ENCODE measurements at places on chromosomes 11 and 22.

DNA sequence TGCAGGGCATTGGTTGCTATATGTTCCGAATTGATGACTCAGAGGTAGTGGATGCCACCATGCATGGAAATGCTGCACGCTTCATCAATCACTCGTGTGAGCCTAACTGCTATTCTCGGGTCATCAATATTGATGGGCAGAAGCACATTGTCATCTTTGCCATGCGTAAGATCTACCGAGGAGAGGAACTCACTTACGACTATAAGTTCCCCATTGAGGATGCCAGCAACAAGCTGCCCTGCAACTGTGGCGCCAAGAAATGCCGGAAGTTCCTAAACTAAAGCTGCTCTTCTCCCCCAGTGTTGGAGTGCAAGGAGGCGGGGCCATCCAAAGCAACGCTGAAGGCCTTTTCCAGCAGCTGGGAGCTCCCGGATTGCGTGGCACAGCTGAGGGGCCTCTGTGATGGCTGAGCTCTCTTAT, 5.4 kb upstream of the TTC36 start:
- DNase-seq = no peak

GRCh38 chr11:38990841-38991240, 2392.8 kb upstream of the RAG2 start:
- DNase-seq = no peak

DNA sequence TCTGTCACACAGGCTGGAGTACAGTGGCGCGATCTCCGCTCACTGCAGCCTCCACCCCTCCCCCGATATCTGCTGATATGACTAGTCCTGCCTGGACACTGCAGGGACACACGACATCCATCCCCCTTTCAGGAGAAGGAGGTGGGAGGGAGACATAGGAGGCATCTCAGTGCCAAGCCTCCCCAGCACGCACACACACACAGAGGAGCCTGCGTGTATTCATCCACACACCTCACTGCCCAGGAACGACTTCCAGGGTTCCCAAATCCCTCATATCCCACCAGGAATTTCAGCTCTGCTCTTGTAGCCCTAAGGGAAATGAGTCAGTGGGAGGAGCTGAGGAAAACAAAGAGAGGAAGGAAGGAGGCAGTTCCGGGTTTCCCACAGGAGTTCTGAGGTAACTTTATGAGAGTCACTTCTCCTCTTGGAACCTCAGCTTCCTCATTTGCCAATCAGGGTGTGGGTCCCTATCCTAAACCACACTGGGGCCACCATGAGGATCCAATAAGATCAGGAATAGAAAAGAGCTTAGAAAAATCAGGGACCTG, 37.2 kb upstream of the ACER3 start:
- no peak for DNase-seq

- peak; percentile 51 for DNase-seq
These were observed 26.0 kb upstream of the FADD start for GRCh38 chr11:70176940-70177689.

DNA sequence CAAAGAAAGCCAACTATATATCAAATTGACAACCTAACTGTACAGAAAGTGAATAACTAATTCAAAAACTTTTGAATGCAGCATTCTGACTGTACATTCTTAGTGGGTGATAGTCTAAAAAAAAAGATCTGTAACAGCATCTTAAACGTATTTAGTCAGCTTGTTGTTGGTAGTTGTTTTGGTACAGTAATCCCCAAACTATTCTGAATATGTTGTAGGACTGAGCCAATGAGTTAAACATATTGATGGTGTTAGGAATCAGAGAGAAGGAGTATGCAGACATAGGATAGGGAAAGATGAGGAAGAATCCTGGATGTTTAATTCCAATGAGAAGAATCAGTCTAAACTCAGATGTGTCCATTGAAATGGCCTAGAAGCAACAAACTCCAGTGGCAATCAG, 41.9 kb upstream of the KIRREL3 start:
- DNase-seq = no peak

DNA sequence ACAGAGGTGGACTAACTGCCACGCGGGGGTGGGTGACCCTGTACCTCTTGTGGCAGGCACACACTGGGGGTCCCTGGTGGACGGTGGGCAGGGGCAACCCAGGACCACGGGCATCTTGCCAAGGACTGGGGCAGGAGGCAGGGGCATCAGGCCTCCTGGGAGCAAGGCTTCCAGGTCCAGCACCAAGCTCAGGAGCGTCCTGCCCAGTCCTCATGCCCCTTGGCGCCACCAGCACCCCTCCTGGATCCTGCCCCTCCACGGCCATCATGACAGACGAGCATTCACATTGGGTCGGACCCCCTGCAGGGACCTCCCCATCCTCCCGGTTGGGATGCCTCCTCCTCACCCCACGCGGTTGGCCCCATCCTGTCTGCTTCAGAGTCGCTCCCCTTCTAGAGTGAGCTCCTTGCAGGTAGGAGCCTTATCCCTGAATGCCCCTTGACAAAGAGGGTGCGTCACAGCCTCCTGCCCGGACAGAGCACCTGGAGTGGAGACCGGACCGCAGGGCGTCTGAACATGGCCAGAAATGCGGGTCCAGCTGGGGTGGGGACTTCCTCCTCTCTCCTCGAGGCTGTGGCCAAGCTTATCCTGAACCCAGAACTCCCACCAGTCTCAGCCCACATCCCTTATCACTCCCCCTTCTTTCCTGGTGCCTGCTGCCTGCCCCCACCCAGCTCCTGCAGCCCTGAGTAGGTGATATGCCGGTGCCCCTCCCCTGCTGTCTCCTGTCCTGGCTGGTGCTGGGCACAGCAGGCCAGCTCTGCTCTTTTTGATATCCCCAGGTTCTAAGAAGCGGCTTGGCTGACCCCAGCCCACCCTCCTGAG, 40.3 kb downstream of the IGF2 start:
- DNase-seq = peak; percentile 6

DNA sequence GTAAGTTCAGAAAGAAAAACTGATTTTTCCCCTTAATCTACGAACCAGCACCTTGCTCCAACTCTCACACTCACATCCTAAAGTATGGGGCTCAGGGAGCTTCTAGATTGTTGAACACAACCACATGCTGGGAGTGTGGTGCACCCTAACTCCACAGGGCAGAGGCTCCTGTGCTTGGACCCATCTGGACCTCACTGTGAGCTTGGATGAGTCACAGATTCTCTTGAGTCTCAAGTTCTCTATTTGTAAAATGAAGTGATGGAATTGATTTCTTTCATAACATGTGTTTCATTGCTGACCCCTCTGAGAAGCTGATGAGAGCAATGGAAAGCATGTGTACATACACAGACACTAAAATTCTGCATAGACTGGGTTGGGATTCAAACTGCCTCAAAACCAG, 109.7 kb downstream of the PGR start:
- no peak for DNase-seq

DNA sequence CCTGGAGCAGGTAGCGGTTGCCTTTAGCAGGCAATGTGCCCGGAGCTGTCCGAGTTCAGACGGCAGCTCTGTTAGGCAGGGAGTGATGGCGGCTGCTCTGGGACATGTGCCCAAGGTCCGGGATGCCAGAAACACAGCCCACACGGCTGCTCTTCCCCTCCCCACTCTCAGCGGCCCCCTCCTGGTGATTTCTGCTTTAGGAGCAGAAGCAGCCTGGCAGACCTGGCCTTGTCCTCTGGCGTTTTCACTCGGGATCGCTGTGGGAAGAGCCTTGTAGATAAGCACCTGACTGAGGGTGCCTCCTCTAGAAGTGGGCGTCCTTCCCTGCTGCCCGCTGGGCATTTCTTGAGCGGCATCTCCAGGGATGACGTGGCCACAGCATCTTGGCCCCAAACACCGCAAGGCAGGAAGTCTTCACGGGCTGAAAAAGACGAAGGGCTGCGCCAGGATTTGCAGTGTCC, 392.2 kb downstream of the TBC1D22A start:
- DNase-seq = no peak

- DNase-seq = peak; percentile 2
These were observed 66.4 kb downstream of the CD82 start for GRCh38 chr11:44631831-44632230.

GRCh38 chr11:92053216-92053615, 171.4 kb upstream of the FAT3 start:
- no peak for DNase-seq

DNA sequence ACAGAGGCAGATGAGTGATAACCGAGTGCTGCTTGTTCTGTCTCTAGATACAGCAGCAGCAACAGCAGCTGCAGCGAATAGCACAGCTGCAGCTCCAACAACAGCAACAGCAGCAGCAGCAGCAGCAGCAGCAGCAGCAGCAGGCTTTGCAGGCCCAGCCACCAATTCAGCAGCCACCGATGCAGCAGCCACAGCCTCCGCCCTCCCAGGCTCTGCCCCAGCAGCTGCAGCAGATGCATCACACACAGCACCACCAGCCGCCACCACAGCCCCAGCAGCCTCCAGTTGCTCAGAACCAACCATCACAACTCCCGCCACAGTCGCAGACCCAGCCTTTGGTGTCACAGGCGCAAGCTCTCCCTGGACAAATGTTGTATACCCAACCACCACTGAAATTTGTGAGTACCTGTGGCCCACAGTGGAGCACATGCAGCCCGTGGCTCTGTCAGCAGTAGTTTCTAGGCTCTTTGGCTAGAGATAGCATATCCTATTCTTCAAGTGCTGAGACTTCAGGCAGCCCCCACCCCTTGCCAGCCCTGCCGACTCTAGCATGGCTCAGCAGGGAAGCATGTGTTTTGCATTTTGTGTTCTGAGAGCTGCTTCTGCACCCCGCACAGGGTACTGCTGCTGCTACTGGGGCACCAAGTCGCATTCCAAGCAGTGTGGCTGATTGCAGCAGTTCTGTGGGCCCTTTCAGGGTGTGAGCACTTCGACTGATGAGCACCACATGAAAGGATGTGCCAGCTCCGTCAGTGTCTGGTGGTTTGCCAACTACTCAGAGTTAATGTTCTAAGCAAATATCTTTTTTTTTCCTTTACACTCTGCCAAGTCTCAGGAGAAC, 59.2 kb downstream of the MED15 start:
- peak; percentile 49 for DNase-seq

DNA sequence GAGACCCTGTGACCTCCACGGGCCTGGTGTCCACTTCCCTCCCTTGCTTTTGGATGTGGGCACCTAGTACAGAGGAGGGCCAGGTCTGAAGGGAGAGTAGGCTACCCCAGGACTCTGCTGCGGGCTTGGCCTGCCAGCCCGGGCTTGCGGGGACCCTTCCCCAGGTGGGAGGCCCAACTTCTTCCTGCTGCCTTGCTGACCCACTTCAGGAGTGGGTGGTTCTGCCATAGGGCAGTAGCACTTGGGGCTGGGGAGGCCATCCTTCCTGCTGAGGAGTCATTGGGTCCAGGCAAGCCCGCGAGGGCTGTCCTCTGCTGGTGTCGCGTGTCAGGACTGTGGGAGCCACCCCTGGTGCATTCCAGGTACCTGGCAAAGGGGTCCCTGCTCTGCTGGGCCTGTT, 1250.0 kb downstream of the BRD1 start:
- no peak for DNase-seq

DNA sequence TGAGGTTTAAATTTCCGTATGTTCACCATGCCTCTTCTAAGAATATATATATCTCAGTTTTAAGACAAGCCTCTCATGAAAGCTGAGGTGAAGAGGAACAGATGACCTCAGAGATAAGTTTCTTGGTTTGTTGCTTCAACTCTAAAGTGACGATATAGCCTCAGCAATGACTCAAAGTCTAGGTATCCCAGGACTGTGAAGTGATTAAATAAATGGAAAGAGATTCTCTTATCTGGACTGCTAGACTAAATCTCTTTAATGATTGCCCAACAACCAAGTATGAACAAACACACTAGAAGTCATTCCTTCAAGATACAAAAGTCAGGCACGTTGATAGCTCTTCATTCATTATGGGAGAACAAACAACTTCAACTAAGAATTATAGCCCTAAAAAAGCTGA, 15.3 kb downstream of the CADM1 start:
- no peak for DNase-seq

Measured in activated naive CD4-positive, alpha-beta T cell treated with anti-CD3 and anti-CD28 coated beads, Interleukin-2, amount 50 U/mL, for 16 hours (primary cell).